ENCODE measurements at places on chromosomes 12 and 14.

DNA sequence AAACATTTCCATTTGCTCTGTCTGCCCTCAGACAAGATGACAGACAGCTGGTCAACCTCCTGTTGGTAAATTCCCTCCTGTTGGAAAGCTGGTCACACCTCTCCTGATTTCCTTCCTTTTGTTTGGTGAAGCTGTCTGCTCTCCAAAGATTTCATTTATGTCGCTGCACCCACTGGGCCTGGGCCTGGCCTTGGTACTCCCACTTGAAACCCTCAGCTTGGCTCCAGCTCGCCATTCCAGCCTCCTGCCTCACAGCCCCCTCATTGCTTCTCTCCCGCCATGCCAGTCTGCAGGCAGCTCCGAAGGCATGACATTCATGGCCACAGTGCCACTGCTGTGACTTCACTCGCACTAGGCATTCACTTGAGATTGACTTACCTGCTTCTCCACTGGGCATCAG is 451.8 kb downstream of the VRK1 start:
- no peak for DNase-seq

GRCh38 chr12:53308276-53308675 is 8.8 kb downstream of the MYG1 start:
- DNase-seq: no peak

GRCh38 chr12:119772431-119772830 is 104.5 kb downstream of the PRKAB1 start:
- DNase-seq: no peak

DNA sequence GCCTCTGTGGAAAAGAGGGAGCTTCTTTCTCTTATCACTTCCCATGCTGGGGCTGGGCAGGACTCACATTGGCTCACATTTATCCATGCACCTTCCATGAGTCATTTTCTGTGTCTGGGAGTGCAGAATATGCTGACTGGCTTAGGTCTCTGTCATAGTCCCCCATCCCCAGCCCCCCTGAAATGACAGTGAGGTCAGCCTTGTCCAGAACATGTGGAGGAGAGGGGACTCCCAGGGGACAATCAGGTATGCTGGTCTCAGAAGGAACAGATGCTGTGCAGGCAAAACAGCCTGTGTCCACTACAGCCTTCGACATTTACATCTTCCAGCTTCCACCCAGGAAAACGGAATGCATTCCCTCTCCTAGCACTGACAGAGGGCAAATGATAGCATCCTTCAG is 35.0 kb downstream of the ADGRD1 start:
- DNase-seq: no peak

DNA sequence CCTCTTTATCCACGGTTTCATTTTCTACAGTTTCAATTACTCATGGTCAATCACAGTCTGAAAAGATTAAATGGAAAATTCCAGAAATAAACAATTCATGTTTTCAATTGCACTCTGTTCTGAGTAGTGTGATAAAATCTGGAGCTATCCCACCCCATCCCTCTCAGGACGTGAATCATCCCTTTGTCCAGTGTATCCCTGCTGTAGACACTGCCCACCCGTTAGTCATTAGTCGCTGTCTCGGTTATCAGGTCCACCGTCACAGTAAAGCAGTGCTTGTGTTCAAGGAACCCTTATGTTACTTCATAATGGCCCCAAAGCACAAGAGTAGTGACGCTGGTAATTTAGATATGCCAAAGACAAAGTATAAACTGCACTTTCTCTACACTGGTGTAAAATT is 141.0 kb upstream of the LMNTD1 start:
- DNase-seq: no peak

DNA sequence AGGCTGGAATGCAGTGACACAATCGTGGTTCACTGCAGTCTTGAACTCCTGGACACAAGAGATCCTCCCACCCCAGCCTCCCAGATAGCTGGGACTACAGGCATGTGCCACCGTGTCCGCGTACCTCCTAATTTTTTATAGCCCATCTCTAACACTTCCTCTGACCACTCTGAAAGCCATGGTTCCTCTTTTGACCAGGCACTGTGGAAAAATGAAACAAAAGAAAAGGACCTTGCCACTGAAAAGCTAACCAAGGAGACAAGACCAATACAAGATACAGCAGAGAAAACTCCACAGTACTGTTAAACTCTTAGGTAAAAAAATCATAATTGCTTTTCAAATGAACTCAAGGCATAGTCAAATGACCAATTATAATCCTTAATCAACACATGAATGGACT is 233.3 kb downstream of the NEDD1 start:
- no peak for DNase-seq

DNA sequence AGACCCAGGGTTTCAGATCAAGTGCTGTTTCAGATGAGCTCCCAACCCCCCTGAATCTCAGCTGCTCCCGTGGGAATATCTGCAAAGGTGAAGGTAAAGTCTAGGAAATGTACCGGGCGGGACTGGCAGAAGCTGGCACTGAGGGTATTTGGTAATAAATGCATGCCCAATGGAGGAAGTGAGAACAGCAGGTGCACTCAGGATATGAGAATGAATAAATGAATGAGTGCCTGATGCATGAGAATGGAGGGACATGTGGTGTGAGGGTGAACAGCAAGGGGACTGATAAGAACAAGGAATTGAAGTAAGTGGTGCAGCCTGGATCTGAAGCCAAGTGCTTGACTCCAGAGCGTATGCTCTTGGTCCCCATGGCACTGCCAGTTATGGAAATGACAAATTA is 11.6 kb downstream of the RAPGEF3 start:
- no peak for DNase-seq

DNA sequence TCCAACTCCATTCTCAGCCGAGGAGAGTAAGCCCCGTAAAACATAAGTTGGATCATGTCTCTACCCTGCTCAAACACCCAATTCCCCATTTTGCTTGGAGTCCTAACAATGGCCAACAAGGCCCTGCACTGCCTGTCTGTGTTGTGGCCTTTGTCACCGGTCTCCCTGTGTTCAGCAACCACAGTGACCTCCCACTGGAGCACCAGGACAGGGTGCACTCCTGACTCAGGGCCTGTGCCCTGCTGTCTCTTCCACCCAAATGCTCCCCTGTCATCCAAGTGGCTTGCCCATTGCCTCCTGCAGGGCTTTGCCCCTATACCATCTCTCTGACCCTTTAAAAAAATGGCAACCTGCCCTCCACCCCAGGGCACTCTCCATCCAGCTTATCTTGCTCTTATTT is 4.4 kb upstream of the KRT85 start:
- DNase-seq: no peak

All from NCI-H774 (cell line).